ENCODE measurements at places on chromosomes 13 and 19.
A peak's percentile ranks its signal among the peaks of the same experiment; 100 is the strongest.

DNA sequence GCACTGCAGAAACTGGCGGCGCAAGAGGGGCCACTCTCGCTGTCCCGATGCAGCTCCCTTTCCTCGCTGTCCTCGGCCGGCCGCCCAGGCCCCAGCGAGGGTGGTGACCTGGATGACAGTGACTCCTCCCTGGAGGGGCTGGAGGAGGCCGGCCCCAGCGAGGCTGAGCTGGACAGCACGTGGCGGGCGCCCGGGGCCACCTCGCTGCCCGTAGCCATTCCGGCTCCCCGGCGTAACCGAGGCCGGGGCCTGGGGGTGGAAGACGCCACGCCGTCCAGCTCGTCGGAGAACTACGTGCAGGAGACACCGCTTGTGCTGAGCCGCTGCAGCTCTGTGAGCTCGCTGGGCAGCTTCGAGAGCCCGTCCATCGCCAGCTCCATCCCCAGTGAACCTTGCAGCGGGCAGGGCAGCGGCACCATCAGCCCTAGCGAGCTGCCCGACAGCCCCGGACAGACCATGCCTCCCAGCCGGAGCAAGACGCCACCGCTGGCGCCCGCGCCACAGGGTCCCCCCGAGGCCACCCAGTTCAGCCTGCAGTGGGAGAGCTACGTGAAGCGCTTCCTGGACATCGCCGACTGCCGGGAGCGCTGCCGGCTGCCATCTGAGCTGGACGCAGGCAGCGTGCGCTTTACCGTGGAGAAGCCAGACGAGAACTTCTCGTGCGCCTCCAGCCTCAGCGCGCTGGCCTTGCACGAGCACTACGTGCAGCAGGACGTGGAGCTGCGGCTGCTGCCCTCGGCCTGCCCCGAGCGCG, 12.4 kb downstream of the C19orf25 start:
- no peak for DNase-seq

DNA sequence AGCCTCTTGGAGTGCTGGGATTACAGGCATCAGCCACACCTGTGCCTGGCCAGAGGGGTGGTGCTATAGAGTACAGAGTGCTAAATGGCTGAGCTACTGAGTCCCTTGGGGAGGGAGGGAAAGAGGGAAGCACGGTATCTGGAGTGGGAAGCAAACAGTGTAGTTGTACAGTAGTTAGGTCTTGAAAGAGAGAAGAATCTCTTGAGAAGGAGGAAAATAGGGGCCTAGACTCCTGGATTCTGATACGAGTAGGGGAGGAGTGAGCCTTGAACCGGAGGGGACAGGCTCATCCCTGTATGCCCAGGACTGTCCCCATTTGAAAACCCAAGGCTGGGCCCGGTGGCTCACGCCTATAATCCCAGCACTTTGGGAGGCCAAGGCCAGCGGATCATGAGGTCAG, 5.1 kb downstream of the MYADM start:
- no peak for DNase-seq

GRCh38 chr13:25249001-25249543, 38.2 kb downstream of the MTMR6 start:
- peak; percentile 31 for DNase-seq

GRCh38 chr13:31020996-31021395, 88.5 kb downstream of the TEX26 start:
- no peak for DNase-seq

GRCh38 chr13:96806746-96807145, 187.5 kb downstream of the OXGR1 start:
- no peak for DNase-seq

- no peak for DNase-seq
Measured at GRCh38 chr13:20350382-20350763, 118.3 kb upstream of the GJB6 start.

GRCh38 chr13:41394166-41394565, 63.2 kb upstream of the RGCC start:
- DNase-seq: no peak

DNA sequence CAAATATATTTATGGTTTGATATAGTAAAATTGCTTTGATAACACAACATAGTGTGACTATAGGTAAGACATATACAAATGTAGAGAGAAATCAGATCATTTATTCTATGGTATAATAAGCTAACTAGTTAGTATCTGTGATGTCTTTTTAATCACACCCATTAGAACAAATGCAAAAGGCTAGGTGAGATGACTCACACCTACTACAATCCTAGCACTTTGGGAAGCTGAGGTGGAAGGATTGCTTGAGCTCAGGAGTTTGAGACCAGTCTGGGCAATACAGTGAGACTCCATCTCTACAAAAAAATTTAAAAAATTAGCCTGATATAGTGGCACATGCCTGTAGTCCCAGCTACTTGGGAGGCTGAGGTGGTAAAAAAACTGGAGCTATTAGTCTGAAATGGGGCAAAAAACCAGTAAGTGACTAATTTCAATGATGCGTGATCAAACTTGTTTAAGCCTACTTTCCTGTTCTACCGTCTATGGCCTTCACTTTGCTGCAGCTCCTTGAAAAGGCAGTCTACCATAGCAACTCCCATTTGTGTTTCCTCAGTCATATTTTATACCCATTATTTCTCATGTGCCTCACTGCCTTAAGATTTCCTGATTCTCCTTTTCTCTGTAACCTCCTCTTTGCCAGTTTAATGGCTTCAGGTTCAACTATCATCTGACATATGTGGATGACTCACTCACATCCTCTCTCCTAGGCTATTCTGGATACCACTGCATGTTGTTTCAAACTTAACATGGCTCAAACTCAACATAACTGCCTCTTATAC, 12.5 kb downstream of the ALG5 start:
- DNase-seq: no peak

- no peak for DNase-seq
Measured at GRCh38 chr13:51823863-51824262, 19.9 kb upstream of the DHRS12 start.

DNA sequence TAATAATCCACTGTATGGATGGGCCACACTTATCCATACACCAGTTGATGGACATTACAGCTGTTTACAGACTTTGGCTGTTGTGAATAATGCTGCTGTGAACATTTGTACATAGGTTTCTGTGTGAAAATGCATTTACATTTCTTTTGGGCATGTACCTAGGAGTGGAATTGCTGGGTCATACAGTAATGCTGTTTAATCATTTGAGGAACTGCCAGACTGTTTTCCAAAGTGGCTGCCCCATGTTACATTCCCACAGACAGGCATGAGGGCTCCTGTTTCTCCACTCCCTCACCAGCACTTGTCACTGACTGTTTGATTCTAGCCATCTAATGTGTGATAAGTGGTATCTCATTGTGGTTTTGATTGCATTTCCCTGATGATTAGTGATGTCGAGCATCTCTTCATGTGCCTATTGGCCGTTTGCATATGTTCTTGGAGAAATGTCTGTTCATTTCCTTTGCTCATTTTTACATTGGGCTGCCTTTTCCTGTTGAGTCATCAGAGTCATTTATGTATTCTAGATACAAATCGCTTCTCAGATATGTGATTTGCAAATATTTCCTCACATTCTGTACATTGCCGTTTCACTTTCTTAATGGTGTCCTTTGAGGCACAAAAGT, 12.8 kb downstream of the TMEM255B start:
- DNase-seq: no peak

- no peak for DNase-seq
Measured at GRCh38 chr13:113730258-113730691, 28.8 kb upstream of the TMEM255B start.
